NCI-H1105 treated with DMSO at 0.1 percent for 48 hours (cell line): ENCODE measurements at places on chromosomes 2 and 18.
A peak's percentile ranks its signal among the peaks of the same experiment; 100 is the strongest.

DNA sequence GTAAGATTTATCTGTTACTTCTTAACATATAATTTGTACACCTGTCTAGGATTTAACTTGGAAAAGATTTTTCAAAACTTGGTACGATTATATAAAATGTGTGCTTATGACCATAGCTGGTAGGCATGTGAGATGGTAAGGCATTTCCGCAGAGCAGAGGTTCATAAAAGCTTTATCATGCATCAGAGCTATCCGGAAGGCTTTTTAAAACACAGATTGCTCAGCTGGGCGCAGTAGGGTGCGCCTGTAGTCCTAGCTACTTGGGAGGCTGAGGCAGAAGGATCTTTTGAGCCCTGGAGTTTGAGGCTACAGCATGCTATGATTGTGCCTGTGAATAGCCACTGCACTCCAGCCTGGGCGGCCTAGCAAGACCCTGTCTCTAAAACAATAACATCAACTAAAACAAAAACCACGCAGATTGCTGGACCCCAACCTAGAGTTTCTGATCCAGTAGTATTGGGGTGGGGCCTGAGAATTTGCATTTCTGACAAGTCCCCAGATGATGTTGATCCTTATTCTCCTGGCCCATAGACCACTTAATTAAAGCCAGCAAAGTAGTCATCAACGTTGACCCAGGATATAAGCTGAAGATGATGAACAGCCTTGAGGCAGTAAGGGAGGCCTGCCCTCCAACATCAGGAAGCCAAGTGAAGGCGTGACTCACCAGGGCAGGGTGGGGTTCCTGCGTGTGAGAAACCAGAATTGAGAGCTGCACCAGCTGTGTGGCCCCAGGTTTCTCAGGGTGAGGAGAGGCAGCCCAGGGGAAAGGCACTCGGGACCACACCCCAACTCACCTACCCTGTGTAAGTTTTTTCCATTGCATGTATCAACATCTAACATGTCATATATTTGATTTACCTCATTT, 21.6 kb upstream of the SLC20A1 start:
- DNase-seq: no peak

DNA sequence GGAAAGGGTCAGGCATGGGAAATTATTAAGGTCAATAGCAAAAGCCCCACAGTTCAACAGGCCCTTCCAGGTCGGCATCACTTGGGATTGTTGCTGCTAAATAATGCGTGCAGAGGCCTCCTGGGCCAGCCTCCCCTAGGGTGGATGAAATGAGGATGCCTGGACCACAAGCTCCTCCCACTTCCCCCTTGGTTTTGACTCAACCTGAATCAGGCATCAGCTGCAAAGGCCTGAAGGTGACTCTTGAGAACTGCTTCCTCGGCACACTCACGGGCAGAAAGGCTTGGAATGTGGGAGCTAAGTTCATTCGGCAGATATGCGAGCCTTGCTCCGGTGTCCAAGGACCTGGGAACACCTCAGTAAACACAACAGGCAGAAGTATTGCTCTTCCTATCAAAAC, 69.3 kb downstream of the MBP start:
- DNase-seq: no peak

- no peak for DNase-seq
Measured at GRCh38 chr2:168793596-168793995, 8.8 kb upstream of the NOSTRIN start.

DNA sequence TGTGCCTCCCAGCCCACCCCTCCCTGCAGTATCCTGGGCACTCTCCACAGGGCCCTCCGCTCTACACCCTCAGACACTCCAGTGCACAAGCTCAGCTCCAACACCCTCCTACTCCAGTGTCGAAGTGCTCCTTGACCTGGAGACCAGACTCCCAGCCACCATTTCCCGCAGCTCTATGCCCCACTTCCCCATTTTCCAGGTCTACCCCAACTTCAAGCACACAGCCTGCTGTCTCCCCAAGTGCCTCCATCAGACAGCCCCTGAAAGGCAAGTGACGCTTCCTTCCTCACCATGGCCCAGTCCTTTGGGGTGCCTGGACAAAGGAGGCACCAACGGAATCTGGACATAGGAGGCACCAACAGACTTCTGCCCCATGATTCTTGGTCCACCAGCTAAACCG, 7.2 kb downstream of the PASK start:
- no peak for DNase-seq

- DNase-seq: peak; percentile 48
Measured at GRCh38 chr2:167925758-167926157, 321.6 kb downstream of the STK39 start.

- DNase-seq: no peak
Measured at GRCh38 chr2:126715111-126715510, 59.2 kb downstream of the GYPC start.

- DNase-seq: no peak
Measured at GRCh38 chr18:36974686-36975085, 145.8 kb downstream of the KIAA1328 start.

DNA sequence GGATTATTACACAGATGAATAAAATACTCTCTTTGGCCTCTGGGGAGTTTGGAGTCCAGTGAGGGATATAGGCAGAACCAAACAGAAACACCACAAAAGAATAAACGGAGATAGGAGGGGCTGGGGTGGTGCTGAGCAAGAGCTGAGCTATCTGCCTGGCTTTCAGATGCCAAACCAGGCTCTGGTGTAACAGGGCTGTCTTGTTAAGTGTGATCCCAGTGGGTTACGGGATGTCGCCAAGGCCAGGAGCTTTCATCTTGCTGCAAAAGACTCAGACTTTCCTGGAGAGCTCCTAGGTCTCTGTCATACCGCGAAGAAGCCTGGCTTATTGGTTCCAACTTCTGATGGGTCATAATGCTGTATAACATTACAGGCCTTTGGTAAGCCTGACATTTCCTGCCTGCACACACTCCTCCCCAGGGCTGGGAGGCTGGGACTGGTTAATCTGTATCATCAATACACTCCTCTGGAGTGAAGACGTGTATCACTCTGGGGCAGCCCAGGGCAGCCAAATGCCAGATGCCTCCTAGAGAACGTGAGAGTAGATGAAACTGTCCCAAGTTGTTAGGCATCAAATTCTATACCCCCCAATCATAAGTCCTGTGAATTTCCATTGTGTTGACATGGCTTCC, 60.5 kb downstream of the STPG4 start:
- DNase-seq: no peak

GRCh38 chr2:187500585-187501359, 52.7 kb upstream of the CALCRL start:
- DNase-seq: peak; percentile 55

DNA sequence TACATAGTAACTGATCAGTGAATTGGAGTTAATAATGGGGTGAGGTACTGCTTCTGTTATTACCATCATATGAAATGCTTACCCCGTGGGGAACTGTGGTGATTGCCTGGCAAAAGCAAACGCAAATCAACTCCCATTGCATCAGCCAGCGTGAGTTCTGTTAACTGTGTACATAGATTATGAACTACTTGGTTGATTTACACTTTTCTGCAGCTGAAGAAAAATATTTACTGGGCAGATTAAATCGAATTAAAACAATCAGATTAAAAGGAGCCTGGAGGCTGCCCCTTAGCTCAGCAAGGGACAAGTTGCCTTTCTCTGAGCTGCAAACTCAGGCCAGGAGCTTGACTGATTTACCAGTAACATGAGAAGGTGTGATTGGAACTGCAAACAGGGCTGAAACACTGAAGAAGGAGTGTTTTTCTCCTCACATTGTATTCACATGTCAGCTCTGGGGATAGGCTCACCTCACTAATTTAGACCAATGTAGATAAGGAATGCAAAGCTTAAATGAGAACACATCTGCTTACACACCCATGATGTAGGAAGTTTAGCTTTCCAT, 220.1 kb downstream of the OSR1 start:
- DNase-seq: no peak

- no peak for DNase-seq
Measured at GRCh38 chr18:36323421-36323820, 25.9 kb downstream of the FHOD3 start.

DNA sequence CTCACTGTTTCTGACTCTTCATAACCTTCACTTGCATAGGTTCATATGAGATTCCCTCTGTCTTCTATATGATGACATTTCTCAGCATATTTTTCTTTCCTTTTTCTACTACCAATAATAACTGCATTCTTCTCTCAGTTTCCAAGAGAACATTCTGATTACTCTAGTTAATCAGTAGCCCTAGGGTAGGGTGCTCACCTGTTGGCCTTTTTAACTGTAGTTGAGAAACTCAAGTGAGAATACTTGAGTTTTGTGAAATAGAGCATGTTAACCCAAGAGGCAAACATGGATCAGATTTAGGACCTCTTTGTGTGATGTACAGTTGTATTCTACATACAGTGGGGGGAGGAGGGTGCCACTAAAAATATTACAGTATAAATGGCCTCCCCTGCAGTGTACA, 308.0 kb downstream of the CMPK2 start:
- no peak for DNase-seq

DNA sequence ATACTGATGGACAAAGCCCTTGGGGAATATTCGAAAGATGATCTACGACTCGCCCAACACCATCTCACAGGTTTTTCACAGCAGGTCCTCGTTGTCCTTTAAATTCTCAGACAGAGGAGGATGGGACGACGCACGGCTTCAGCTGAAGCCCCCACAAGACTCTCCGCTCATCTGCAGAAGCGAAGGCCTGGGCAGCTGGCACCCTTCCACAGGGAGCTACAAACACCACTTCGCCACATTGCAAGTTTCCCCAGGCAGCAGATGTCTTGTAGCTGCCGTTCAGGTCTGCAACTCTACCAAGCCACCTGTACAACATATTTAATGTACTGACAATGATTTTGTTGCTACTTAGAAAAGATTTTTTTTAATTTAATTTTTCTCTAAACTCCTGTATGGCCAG, 642.9 kb downstream of the ZEB2 start:
- DNase-seq: no peak

DNA sequence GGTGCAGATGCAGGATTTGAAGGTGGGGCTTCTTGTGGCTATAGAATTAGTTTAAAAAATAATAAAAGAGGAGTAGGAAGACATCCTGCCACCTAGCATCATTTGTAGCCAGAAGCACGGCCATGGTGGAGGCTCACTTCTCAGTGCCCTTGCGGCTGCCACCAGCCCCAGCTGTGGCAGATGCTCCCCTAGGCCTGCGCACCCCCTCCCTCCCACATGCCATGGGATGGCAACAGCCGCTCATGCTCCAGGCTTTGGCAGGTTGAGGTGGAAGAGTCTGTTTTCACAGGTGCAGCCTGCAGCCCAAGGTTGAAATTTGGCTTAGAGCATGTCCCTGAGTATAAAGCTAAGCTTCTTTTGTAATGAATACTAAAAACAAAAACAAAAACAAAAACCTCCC, 96.4 kb downstream of the GATA6 start:
- DNase-seq: no peak

DNA sequence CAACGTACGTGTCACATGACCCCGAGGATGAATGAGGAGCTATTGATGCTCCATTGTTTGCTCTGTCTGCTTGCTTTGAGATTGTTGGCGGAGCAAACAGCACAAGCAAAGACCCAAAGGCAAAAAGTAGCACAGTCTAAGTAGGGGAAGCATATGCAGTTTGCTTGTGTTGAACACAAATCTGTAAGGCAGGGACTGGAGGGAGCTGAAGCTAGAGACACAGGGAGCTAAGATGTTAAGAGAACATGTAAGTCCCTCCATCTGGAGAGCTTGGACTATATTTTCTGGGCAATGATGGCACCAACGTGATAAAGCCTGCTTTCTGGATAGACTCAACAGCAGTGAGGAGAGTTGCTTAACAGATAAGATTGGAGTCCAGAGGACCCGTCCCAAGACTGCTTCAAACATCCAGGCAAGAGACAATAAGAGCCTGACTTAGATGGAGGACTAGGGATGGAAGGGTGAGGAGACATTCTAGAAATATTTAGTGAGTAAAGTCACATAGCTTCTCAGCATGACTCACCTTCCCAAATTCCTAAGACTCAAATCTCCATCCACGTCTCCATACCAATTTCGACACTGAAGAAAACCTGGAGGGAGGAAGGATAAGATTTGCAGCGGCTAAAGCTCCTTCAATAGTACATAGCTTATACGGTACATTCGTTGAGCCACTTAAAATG, 88.1 kb upstream of the KLF7 start:
- DNase-seq: no peak
